ENCODE measurements at places on chromosomes 1 and 21.
A peak's percentile ranks its signal among the peaks of the same experiment; 100 is the strongest.

- DNase-seq = no peak
Observed at GRCh38 chr1:100445565-100445964, 92.4 kb upstream of the GPR88 start.

DNA sequence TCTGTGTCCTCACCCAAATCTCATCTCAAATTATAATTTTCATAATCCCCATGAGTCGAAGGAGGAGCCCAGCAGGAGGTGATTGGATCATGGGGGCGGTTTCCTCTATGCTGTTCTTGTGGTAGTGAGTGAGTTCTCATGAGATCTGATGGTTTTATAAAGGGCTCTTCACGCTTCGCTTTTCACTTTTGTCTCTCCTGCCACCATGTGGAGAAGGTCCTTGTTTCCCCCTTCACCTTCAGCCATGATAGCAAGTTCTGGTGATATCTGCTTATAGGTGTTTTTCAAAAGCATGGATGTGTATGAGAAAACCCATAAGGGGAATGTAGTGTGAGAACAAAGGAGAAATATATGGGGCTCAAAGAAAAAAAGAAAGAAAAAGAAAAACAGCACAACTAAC, 405.9 kb upstream of the RGS18 start:
- no peak for DNase-seq

DNA sequence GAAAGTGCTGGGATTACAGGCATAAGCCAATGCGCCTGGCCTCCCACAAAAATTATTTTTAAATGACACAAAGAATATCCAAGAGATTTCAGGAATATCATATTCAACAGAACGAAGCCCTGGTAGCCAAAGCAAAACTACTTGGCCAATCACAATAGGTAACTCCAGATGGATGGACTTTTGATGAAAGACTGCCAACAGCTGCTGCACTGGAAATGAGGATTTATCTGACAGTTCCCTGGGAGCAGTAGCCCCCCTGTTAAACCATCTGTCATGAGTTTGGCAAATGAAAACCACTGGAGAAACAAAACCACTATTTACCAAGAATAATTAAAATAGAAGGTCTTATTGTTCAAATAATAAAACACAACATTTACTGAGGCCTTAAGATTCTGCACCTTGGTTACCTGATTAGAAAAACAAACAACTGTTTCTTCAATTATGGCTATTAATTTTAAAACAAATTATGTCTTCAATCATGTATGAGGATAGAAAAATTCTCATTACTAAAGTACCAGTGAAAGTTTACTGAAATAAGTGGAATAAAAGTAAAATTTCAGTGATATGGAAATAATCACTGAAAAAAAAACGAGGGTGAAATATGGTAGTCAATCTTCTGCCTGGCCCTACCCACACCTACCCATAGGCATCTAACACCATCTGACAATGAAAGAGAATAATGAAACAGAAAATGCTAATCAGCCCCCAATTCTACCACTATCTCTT, 34.3 kb upstream of the PSMG1 start:
- no peak for DNase-seq

- DNase-seq = peak; percentile 81
Observed at GRCh38 chr1:26378088-26378878, 5.7 kb upstream of the ZNF683 start.

- no peak for DNase-seq
Observed at GRCh38 chr1:151760597-151761385, 2.5 kb downstream of the MRPL9 start.

GRCh38 chr1:14500041-14500440, 98.4 kb upstream of the KAZN start:
- no peak for DNase-seq

DNA sequence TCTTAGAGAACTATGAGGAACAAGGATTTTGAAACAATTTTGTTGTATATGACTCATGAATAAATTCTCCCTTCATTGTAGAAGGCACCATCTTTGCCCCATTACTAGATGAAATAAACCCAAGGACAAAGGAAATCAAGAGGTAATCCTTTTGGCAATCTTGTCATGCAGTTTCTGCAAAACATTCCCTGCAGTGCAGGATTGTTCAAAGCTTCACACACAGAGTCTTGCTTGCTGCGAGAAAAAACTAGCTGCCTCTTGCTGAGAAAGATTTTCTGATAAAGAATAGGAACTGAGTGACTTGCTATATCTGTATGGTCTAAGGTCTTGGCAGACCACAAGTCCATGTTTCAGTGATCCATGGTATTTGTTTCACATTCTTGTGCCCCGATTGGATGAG, 657.4 kb upstream of the ADGRL4 start:
- no peak for DNase-seq

DNA sequence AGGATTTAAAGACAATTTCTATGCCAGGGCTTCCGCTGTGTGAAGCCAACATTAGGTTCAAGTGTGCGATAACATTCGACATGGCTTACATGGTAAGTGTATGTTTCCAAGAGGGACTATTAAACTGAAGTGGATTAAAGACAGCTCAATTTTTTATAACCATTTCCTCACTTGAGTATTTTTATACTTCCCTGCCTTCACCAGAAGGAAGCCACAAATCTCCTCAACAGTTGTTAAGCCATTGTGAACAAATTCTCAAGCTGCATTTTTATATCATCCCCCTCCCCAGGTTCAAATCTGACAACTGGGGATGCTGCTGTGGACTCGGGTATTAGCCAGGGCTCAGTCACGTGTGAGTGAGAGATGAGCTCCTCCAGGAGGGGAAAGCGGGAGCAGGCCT, 116.3 kb downstream of the RHOU start:
- no peak for DNase-seq

GRCh38 chr1:227869279-227869842, 53.9 kb downstream of the PRSS38 start:
- no peak for DNase-seq

GRCh38 chr1:112083487-112083886, 94.0 kb upstream of the KCND3 start:
- DNase-seq = no peak

DNA sequence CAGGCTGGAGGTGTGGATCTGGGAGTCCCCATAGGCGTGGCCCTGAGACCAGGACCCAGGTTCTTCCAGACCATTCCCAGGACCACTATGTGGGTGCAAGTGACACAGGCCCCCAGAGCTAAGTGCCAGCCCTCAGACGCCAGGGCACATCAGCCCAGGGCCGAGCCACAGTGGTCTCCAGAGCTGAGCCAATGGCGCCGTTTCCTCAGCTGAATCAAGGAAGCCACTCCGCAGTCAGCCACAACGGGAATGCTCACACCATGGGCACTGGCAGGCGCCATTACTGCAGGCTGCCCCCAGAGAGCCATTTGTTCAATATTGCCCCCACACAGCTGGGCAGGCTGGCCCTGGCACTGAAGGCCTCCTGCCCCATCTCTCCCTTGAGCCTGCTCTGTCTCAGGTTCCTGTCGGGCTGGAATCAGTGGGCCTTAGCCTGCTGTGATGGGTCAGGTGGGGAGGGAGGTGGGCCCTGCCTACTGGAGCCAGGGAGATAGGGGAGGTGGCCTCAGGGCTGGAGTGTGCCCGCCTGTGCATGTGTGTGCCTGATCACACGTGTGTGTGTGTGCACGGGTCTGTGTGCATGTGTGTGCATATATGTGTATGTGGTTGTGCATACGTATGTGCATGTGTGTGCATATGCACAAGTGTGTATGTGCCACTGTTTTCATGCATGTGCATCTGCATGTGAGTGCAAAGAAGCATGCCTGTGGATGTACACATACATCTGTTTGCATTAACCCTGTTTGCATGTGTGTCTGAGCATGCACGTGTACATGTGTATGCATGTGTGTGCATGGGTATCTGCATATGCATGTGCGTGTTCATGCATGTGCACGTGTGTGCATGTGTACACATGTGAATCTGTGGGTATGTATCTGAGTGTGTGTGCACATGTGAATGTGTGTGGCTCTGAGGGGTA, 6.1 kb downstream of the GJC2 start:
- DNase-seq = no peak

DNA sequence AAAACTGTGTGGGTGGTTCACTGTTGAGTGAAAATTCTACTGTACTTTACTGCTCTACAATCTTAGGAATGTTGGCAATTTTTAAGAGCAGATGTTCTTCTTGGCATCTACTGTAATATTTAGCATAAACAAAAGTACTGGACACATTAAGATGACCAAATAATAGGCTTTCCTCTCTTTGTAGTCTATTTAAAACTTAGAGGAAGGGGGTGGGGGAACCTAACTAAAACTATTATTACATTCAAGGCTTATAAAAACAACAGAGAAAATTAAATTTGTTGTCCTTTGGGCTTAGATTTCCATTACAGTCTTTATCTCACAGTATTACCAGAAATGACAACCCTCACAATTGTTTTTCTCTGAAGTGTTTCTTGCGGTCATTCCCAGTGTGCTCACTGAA, 181.2 kb downstream of the PLPPR4 start:
- no peak for DNase-seq

Data from stimulated activated naive CD8-positive, alpha-beta T cell treated with anti-CD3 and anti-CD28 coated beads, Interleukin-15, amount 100 ng/mL, for 72 hours (primary cell).